ENCODE measurements at places on chromosomes 1 and 21.
A peak's percentile ranks its signal among the peaks of the same experiment; 100 is the strongest.

DNA sequence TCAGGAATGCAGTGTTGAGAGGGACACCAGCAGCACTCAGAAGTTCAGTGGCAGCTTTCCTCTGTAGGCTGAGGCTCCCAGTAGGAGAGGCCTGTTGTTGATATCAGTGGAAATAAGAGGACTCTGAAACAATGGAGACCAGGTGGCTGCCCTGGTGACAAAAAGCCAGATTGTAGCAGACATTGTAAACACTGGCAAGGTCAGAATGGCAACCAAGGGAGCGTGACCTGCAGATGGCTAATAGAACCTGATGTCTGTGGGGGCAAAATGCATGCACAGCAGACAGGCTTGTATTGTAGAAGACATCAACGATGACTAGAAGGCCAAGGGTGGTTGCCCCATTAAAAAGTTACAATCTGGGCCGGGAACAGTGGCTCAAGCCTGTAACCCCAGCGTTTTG, 53.1 kb upstream of the GPR37L1 start:
- no peak for DNase-seq

DNA sequence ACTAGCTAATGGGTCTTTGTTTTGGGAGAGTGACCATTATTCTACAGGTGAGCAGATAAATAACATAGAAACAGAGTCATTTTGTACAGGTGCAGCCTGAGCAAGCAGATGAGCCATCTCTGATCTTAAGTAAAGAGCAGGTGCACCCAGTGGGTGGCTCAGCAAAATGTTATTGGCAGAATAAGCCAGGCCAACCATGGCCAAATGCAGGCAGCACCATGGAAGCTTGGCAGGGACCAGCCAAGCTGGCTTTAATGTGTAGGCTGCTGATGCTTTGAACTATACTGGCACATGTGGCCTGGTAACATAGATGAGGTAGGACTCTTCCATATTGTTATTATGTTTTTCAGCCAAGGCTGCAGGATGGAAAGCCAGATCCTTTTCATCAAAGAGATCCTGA, 553.3 kb upstream of the ZRANB2 start:
- DNase-seq = no peak

GRCh38 chr1:30194046-30194619, 529.3 kb downstream of the MATN1 start:
- no peak for DNase-seq

DNA sequence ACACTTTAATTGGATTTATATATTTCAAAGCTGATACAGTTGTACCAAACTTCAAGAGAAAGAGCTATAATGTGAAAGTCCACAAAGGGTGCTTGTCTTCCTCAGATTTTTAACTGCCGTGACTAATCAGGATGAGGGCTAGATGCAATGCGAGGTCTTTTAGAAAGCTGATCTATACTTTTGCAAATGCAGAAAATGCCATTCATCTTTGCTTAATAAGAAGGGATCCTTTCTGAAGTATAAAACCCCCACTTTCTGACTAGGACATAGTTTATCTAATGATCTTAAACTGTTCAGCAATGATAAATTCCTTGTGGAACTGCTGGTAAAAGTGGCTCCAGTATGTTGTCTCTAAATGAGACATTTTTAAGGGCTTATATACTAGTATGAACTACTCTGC, 102.7 kb upstream of the NGF start:
- no peak for DNase-seq

DNA sequence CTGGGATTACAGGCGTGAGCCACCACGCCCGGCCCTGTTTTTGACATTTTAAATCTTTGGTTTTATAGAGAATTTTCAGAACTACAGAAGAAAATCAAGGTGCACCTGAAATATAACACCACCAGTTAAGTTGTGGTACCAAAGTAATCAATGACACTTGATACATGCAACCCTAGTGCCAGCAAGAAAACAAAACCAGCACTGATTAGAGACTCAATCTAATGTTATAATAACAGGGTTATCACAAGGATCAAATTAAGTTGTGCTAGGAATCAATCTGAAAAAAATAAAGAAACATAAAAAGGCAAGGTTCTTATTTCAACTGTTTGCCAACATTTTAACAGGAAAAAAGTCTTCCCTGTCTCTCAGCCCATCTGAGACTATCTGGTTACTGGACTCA, 23.8 kb downstream of the TGFBR3 start:
- DNase-seq = no peak

DNA sequence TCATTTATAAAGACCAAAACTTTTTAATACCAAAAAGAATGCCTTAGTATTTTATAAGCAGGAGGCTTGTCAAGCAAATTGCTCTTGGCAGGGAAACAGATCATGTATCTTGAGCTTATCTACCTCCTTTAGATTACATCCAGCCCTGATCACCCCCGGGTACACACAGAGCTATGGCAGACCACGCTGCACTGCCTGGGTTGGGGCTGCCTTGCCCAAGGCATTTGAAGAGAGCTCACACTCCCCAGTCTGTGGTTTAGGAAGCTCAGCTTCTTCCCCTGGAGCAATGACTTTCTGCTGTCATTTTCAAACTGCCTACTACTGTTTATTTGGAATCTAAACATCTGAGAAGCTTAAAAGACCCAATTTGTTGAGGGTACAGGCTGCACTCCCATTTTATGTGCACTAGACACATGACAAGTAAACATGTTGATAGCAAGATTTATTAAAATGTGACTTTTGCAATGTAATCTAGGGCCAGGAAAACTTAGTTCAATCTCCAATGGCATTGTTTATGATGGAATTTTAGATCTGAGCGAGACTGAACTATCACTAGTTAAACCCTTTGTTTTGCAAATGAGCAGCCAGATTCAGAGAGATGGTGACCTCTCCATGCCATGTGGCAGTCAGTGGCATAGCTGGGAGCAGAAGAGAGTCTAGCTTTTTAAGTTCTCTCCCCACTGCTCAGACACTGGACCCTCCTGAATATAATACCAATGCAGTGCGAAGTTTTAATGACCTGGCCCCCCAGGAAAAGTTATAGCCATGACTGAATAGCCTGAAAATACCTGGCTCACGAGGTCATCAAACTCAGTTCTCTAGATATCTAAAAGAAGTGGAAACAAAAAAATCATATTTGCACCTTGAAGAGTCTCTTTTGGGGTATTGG, 214.9 kb downstream of the HLX start:
- DNase-seq = no peak

- DNase-seq = peak; percentile 68
These were observed 3.9 kb upstream of the PGLYRP4 start for GRCh38 chr1:153352523-153352922.

- no peak for DNase-seq
These were observed 843.9 kb downstream of the AMY1C start for GRCh38 chr1:104593413-104594187.

DNA sequence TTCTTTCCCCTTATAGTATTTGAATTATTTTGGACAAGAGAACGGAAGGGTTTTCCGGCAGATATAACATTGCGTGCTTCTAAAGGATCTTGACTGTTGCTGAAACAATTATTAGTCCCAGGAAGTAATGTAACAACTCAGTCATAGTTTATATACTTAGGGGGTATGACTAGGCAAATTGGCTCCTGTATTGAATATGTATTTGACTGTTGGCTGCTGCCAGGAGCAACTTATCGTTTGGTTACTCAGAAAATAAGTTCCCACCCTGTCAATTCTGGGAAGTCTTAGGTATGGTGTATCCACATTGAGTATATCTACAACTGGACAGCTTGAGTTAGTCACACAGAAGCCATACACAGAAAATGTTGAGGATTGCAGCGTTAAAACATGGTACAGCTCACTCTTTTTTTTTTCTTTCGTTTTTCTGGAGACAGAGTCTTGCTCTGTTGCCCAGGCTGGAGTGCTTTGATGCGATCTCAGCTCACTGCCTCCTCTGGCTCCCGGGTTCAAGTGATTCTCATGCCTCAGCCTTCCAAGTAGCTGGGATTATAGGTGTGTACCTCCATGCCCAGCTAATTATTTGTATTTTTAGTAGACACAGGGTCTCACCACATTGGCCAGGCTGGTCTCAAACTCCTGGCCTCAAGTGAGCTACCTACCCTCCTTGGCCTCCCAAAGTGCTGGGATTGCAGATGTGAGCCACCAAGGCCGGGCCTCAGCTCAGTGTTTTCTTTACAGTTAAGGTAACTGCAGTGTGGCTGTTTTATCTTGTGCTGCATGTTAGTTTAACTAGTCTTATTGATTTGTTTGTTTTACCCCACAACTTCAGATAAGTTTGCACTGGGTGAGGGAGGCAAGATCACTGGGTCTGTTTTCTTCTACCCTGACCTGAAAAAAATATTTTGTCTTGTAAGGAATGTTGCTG, 10.2 kb downstream of the SMAP2 start:
- DNase-seq = no peak

- DNase-seq = no peak
These were observed 251.1 kb downstream of the NPHP4 start for GRCh38 chr1:5740865-5741860.

DNA sequence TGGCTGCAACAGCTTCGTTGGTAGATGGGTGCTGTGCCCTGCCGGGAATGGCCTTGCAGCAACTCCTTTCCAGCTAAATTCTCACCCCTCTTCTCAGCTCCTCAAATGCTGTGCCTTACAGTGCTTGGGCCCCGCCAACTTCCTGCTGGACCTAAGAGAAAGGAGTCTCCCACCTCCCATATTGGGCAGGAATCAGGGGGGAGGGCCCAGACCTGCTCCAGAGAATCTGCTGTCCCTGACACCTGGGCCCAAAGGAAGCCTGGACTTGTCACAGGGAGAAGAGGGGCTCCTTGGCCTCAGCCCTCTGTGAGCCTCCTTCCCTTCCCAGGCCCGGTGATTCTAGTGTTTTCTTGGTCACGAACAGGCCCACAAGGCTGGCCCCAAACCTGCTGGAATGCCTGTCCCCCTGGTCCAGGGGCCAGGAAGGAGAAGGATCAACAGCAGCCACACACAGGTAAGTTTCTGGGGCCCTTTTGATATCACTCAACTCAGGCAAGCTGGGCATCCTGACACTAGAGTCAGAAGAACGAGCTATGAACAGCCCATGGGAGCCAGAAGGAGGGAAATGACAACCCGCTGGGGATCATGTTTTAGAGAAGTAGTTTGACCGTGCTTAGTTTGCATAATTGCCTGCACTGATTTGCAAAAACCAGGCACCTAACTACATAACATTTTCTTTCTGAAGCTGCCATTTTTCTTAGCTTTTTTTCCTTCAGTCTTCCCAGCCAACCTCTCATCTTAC, 86.2 kb downstream of the CD247 start:
- no peak for DNase-seq

DNA sequence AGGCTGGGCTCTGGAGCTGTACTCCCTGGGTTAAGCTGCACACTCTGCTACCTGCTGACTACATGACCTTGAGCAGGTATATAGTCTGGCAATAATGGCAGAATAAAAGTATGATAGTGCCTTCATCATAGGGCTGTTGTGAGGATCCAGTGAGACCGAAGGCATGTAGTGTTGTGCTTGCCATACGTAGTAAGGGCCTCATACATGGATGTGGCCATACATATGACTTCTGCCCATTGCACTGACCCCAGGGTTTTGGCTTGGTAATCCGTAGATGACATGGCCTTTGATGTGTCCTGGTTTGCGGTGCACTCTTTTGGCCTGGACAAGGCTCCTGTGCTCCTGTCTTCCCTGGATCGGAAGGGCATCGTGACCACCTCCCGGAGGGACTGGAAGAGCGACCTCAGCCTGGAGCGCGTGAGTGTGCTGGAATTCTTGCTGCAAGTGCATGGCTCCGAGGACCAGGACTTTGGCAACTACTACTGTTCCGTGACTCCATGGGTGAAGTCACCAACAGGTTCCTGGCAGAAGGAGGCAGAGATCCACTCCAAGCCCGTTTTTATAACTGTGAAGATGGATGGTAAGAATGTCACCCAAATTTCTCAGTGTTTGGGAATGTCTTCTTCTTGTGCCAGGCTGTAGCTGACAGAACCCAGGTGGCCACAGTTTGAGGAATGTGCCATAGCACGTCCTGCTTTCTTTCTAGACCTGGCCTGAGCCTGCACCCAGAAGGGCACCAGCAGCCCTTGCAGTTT, 17.0 kb upstream of the CD101 start:
- DNase-seq = no peak

- DNase-seq = no peak
These were observed 91.1 kb upstream of the RGS4 start for GRCh38 chr1:162977944-162978568.

All from ecto neural progenitor cell (in vitro differentiated cells).